Metanephros (tissue), 2 donors: ENCODE measurements at places on chromosomes 7 and 10. TPM values are rescaled to one million over a fixed set of nuclear protein-coding genes. Genes with fewer than 3 reads are reported as not detected.

Gene KEL
- total RNA-seq, result 3.2 TPM

Gene RADIL
- 2.5 TPM for total RNA-seq

Gene AASS
- 62.9 TPM for total RNA-seq

Gene CNPY1
- not detected for total RNA-seq

Gene SMO
- total RNA-seq, result 75.1 TPM

Gene HABP2
- 0.53 TPM for total RNA-seq
